Uterine smooth muscle cell (primary cell): ENCODE measurements at places on chromosomes 7 and 10. TPM values are rescaled to one million over a fixed set of nuclear protein-coding genes. Genes with fewer than 3 reads are reported as not detected.

The NODAL gene
- total RNA-seq = not detected in 2 replicates

The SRGN gene
- 28.6 and 94.5 TPM in 2 replicates for total RNA-seq

The C10orf90 gene
- total RNA-seq = not detected in 2 replicates

The CABCOCO1 gene
- total RNA-seq = 0.44 and 0.75 TPM in 2 replicates

The SPAM1 gene
- total RNA-seq = not detected in 2 replicates

The SH2D4B gene
- not detected in 2 replicates for total RNA-seq

The AFAP1L2 gene
- 0.22 and 1.4 TPM in 2 replicates for total RNA-seq

The MGMT gene
- 10.0 and 22.6 TPM in 2 replicates for total RNA-seq

The MSS51 gene
- 2.0 and 2.1 TPM in 2 replicates for total RNA-seq

The HOXA6 gene
- 0.37 and 1.7 TPM in 2 replicates for total RNA-seq

The FOXI2 gene
- not detected in 2 replicates for total RNA-seq

The PON1 gene
- not detected in 2 replicates for total RNA-seq

The CLRN3 gene
- not detected in 2 replicates for total RNA-seq

The SUN3 gene
- total RNA-seq = not detected in 2 replicates

The DYNC1I1 gene
- 0.62 and 2.1 TPM in 2 replicates for total RNA-seq

The SPDYE9 gene
- total RNA-seq = not detected in 2 replicates

The FAM24B gene
- total RNA-seq = 4.2 and 9.0 TPM in 2 replicates

The MUC12 gene
- 0.37 and 0.44 TPM in 2 replicates for total RNA-seq

The TMEM184A gene
- 0.11 TPM in 1 of 2 replicates, not detected in the other for total RNA-seq

The IL2RA gene
- not detected in 2 replicates for total RNA-seq

The SNX8 gene
- total RNA-seq = 18.2 and 21.1 TPM in 2 replicates

The LRMDA gene
- 0.55 and 0.87 TPM in 2 replicates for total RNA-seq

The CPA5 gene
- total RNA-seq = not detected in 2 replicates

The PMS2 gene
- total RNA-seq = 17.9 and 24.2 TPM in 2 replicates

The SLC13A1 gene
- total RNA-seq = not detected in 2 replicates

The SEMA4G gene
- total RNA-seq = 0.33 and 1.00 TPM in 2 replicates

The CH25H gene
- total RNA-seq = 0.25 TPM in 1 of 2 replicates, not detected in the other

The CLEC5A gene
- total RNA-seq = under 0.01 TPM in 1 of 2 replicates, not detected in the other

The MRPL43 gene
- 49.4 and 63.5 TPM in 2 replicates for total RNA-seq

The BTBD16 gene
- total RNA-seq = not detected in 2 replicates
